ENCODE measurements at places on chromosomes 4 and X.

DNA sequence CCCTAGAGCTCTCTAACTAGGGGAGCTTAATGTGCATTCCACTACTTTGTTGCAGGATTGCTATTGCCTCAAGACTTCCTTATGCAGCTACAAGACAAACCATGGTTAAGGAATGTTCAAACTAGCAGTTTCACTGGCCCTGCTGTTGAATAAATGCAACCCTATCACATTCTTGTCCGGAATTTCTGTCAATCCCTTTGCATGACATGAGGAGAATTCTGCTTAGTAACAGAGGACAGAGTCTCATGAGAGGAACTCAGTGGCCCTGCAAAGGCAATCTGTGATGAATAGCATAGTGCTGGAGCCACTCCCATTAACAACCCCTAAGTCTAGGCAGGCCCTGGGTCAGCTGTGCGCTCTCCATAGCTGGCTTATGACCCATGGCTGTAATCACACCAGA lies 30.7 kb upstream of the SGMS2 start:
- DNase-seq: no peak

GRCh38 chr4:48336146-48336870 lies 5.0 kb upstream of the SLAIN2 start:
- no peak for DNase-seq

- DNase-seq: no peak
Observed at GRCh38 chr4:184193556-184194525, 23.8 kb downstream of the ENPP6 start.

GRCh38 chrX:24175276-24175675 lies 25.7 kb downstream of the ZFX start:
- no peak for DNase-seq

DNA sequence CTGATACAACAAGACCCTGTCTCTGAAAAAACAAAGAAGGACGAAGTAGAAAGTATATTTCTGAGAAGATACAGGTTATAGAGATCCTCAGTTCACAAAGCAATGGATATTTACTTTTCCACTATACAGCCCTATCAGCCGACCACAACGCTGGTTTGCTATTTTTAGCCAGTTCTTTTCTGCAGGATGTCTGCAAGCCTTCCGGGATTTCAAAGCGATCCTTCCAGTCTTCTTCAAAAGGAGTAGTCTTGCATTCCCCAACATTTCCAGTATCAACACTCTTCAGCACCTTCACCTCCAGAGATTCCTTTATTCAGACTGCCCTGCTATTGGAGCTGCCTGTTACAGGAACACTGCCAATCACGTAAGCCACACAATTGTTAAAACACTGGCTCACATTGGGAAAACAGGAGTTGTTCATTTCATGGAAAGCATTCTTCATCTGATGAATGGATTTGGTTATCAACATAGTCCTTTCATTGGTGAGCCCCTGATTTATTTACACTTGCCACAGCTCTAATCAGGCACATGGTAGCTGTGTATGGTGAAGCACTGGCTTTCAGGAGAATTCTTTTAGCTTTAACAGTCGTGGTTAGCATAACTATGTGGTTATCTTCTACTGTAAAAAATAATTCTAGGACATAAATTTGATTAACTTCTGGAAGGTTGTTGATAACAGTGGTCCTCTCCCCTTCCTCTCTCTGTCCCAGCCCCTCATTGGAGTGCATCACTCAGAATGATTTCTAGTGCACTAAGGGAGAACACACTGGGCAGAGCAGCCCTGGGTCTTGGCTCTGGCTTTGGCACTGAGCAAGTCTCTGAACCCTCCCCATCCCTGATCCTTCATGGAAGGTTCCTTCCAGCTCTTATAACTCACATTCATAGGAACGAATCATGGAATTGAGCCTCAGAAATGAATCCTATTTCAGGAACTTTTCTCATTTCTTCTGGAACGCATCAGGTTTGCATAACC lies 109.9 kb upstream of the SORBS2 start:
- DNase-seq: no peak

DNA sequence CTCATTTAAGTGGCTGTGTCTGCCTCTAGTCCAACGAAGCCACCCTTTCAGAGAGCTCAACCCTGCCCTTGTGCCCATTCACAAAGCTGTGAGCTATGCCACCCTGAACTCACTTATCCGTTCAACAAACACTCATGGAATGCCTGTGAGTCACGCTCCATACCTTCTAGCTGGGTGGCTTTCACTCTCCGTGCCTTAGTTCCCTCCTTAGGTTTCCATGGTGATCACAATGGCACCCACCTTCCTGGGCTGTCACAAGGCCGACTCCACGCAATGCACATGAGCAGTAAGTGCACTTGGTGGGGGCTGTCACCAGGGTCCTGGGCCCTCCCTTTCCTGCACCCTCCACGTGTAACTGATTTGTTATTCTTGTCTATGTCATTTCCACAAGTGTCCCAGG lies 37.2 kb upstream of the PPP2R2C start:
- no peak for DNase-seq

- DNase-seq: no peak
Observed at GRCh38 chr4:6192245-6192644, 8.1 kb downstream of the JAKMIP1 start.

- DNase-seq: no peak
Observed at GRCh38 chr4:134126000-134126560, 75.5 kb downstream of the PABPC4L start.

GRCh38 chr4:42399393-42399792 lies 2.1 kb downstream of the SHISA3 start:
- DNase-seq: no peak

DNA sequence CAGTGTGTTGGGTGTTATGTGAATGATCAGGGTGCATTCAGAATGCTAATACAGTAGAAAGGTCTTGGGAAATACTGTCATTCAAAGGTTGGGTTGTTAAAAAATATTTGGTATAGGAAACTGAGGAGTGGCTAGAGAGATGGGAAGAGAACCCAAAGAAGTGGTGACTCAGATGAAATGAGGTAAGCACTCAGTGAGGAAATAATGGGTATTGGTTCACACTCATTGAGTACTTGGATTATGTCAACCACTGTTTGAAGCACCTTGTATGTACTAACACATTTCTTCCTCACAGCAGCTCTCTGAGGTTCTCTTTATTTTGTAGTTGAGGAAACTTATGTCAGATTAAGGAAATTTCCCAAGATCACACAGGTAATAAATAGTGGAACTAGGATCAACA lies 40.8 kb upstream of the NUDT6 start:
- no peak for DNase-seq

DNA sequence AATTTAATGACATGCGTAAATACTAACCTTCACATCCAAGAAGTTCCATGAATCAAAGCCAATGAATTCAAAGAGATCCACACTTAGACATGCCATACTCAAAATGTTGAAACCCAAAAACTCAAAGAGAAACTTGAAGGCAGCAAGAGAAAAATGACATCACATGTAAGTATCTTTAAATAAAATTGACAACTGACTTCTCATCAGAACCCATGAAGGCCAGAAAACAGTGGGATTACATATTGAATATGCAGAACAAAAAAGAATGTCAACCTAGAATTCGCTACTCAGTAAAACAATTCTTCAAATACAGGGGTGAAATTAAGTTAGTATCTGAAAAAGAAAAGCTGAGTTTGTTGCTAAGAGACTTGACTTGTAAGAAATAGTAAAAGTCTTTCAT lies 953.9 kb upstream of the HS3ST1 start:
- DNase-seq: no peak

DNA sequence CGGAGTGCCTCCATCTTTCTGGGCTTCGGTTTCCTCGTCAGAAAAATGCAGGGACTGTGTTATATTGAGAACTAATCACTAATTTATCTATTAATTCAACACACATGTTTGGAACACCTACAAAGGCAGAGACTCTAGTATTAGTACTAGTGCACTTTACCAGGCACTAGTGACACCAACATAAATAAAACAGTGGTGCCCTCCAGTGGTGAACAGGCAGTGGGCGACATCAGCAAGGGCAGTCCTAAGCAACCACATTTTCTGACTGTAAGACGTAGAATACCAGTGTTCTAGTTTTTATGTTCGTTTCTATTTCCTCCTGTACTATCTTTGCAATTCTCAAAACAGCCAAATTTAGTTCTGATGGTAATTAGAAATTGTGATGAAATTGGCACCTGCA lies 69.1 kb upstream of the UCP1 start:
- DNase-seq: peak; percentile 42

- no peak for DNase-seq
Observed at GRCh38 chrX:72273718-72274117, 3.3 kb downstream of the RPS4X start.

GRCh38 chr4:183422962-183423631 lies 21.3 kb upstream of the CDKN2AIP start:
- no peak for DNase-seq

DNA sequence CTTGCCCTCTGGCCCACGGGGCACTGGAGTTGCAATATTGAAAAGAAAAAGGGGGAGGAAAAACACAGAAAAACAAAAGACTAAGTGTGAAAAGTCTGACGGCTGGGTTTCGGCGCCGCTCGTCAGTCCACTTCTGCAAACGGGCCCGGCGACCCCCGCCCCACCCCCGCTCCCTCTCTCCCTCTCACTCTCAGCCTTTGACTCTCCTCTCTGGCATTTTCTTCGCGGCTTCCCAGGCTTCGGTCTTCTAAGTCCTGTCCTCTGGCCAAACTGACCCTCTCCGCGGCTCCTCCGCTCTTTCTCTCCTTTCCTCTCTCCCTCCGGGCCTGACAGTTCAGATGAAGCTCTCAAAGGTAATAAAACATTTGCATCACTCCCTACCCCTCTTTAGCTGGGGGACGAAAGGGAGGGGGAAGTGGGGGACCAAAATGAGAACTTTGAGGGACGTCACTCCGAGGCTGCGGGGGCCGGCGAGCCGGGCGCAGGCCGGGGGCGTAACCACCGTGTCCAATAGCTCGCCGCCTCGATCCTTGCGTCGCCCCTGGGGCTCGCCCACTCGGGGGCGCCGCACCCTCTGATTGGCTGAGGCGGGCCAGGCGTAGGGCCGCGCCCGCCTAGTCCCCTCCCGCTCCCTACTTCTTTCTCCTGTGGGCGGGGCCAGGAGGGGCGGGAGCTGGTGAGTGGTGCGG lies at the start of gene NKX6-1:
NKX6-1 (minus strand) TSS at position 358 of the 689 bp plus-strand sequence. CDS start 1,064 bp downstream, outside the sequence.
- DNase-seq: peak; percentile 98

- DNase-seq: peak; percentile 40
Observed at GRCh38 chr4:95522682-95523530, 25.9 kb downstream of the UNC5C start.

DNA sequence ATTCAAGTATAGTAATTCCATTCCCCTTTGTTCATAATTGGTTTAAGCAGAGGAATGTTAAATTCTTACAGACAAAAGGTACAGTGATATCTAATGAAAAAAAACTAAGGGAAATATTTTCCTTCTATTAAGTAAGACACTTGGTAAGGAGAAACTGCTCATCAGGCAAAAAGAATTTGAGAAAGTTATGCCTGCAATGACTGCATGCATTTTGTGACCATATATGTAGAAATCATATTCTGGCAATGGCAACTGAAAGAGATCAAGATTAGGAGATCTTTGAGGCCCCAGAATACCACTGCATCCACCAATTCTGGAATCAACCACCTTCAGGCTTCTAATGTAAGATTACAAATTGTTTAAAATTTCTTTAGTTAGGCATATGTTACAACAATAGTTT lies 364.8 kb downstream of the PCDH10 start:
- no peak for DNase-seq

DNA sequence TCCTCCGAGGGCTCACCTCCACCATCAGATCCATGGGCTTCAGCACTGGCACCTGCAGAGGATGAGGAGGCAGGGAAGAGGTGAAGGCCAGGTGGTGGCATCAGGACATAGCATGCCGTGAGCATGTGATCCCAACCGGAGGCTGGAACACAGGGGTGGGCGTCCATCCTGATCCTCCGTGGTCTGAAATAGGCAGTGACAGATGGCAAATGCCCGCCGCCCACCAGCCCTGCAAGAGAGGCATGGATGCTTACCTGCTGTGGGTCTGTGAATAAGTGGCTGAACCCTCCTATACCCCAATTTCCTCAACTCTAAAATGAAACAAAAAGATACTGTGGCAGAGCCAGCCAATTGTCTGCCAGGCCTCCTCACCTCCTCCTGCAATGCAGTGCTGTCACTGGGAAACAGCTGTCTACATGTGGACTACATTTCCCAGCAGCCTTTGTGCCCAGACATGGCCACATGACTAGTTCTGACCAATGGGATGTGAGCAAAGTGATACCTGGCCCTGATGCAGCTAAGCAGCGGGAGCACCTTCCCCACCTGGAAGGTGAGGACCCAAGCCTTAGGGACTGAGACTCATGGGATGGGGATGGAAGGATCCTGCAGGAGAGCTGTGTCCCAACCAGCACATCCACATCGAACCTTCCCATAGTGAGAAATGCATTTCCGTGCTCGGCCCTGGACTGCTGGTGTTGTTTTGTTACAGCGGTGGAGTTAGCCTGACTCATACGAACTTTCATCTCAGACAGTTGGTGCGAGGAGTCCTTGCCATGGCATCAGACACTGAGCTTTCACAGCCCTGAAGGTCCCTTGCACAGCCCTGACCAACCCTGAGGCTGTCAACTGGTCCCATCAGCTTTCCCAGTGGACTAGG lies 99.5 kb downstream of the PPP2R2C start:
- peak; percentile 63 for DNase-seq

DNA sequence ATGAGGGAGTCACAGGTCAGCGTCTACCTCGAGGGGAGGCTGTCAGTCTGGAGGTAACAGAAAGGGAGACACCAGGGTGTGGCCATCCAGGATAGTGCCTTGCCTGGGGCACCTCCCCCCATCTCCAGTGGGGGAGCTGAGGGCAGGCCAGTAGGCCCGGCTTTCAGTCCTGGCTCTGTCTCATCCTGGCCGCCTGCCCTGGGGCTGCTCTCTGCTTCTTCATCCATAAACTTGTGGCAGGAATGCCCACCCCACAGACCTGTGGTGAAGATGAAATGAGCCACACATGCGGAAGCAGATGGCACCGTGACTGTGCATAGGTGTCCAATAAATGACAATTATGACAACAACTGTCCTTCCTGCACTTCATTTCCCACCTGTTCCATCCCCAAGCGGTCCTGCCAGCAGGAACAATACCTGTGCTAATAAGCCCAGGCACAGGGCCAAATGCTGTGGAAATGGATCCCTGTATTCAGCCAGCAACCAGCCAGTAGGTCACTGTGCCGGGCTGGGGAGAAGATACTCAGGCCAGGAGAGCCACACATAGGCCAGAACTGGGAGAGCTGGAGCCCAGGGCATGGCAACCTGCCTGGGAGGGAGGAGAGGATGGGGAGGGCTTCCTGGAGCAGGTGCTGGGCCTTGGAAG lies 30.2 kb downstream of the TRO start:
- DNase-seq: peak; percentile 47

DNA sequence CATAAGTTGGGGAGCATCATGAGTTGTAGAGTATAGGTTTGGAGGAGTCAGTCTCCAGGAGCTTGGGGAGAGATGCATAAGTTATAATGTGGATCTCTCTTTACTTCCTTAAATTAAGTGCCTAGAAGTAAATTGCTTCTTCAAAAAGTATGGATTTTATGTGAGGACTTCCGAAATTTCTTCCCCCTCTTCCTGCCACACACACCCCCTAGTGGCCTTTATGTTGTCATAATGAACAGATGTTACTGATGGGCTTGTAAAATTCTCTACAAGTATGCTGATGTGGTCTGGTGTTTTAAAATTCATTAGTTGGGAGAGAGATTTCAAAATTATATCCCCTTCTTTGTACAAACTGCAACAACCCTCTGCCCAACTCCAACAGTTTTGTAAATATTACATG lies 2.3 kb upstream of the METTL14 start:
- peak; percentile 46 for DNase-seq

- DNase-seq: no peak
Observed at GRCh38 chr4:82776925-82777542, 21.6 kb downstream of the SCD5 start.
